Activated T-helper 2 cell treated with anti-CD3 and anti-CD28 coated beads, Interferon-gamma antibody, Interleukin-2, Interleukin-4, amounts not matched to agents 10 μg/mL and 5 μg/mL and 100 μg/mL, durations not matched to agents 14 hours and 24 hours and 36 hours (primary cell): ENCODE measurements at places on chromosomes 7 and 10.

GRCh38 chr10:108445746-108446145 is 1281.2 kb upstream of the SORCS1 start:
- DNase-seq, result no peak

GRCh38 chr7:33873518-33873917 is 31.8 kb upstream of the BMPER start:
- DNase-seq, result no peak

DNA sequence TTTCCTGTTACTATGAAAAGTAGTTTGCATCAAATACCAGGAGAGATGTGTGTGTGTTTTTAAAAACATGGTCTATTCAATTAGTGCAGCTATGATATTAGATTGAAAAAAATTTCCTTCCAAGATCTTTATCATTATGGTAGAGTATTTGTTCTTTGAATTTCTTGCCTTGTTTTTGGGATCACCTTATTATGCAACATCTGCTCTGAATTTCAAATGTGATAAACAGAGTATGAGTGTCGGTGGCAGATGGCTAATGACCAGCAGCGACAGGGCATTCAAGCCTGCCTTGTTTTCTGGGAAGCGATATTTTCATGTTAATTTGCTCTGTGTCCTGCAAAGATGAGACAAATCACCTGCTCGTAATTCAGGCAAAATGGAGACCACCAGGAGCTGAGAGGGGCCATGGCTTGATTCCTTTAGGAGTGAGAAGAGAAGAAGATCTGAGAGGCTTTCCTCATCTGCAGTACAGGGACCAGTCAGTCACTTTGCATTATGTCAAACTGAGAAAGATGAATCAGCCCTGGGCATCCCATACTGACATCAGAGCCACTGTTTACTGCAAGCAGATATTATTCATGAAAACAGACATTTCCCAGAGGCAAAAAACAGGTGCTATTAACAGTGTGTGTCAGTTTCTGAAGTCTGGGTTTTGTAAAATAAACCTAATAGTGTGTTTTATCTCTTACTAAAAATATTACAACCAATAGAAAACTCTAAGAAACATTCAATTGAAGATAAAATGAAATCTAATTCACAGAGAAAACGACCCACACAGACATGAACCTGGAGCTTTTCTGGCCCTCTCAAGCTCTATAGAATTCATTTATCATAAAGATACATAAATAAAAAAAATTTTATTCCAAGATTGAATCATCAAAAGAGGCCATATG is 67.6 kb downstream of the CDK6 start:
- DNase-seq, result no peak

DNA sequence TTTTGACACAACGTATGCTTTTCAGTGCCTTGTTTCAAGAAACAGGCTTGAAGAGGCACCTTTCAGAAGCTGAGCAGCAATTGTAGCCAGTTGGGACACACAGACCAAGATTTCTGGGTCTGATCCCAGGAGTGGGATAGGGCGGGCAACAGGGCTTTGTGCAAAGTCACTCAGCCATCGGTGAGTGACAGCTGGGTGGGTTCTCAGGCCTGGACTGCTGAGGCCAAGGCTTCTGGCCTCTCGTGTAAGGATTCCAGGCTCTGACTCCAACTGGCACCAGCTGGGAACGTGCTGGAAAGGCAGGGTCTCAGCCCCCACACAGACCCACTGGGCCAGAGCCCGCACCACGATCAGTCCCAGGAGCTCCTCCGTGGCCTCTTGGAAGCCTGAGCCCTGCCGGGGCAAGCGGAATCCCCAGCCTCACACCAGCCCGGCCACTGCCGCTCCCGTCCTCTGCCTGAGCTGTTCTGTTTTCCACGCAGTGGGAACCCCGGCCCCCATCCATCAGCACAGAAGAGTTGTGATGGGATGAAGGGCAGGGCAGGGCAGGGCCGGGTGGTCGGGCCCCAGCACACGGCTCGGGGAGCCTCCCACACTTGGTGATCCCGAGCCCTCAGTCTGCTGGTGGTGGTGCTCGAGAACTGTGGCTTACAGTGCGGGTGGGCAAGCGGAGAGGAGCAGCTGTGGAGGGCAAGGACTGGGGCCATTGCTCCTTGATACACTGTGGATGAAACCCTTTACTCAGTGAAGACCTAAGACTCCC is 46.8 kb downstream of the VIPR2 start:
- DNase-seq, result no peak
